ENCODE measurements at places on chromosomes 13 and 19.

- peak; percentile 38 for DNase-seq
Observed at GRCh38 chr19:52094526-52095130, 937 bp downstream of the ZNF841 start.

- no peak for DNase-seq
Observed at GRCh38 chr19:27718234-27718633, 1494.7 kb downstream of the UQCRFS1 start.

DNA sequence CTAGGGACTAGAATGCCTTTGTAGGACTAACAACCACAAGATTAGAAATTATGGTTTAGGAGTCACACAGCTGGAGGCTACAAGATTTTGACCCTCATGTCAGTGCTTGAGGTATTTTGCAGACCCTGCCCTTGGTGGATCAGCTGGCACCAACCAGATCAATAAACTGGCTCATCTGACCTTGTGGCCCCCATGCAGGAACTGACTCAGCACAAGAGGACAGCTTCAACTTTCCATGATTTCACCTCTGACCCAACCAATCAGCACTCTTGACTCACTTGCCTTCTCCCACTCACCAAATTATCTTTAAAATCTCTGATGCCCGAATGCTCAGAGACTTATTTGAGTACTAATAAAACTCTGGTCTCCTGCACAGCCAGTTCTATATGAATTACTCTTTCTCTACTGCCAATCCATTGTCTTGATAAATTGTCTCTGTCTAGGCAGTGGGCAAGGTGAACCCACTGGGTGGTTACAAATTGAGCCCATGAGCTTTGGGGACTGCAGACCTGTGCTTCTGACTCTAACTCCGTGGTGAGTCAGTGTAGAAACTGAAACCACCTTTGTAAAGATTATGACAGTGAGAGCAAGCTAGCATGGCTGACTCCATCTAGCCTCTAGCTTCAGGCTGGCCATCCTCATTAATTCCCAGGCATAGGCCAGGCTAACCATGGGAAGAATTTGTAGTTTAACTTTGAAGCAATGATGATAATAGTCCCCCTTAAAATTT, 33.9 kb upstream of the CEACAM8 start:
- DNase-seq, result peak; percentile 26

GRCh38 chr19:3360421-3361383, 5.7 kb upstream of the NFIC start:
- DNase-seq, result peak; percentile 76

DNA sequence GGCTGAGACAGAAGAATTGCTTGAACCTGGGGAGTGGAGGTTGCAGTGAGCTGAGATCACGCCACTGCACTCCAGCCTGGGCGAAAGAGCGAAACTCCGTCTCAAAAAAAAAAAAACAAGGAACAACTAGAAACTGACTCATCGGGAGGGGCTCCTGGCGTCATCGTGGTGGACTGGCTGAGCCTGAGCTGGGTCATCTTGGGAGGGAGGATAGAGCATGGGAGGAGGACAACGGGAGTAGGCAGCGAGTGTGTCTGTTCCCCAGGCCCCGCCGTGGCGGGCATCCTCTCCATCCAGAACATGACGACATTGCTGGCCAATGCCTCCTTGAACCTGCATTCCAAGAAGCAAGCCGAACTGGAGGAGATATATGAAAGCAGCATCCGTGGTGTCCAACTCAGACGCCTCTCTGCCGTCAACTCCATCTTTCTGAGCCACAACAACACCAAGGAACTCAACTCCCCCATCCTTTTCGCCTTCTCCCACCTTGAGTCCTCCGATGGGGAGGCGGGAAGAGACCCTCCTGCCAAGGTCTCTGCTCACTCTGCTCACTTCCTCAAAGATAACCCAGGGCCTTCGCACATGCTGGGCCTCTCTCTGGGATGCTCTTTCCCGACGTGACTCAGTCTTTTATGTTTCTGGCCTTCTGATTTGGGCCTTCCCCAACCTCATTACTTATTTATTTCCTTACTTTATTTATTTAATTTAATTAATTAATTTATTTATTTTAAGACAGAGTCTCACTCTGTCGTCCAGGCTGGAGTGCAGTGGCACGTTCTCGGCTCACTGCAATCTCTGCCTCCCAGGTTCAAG, 16.6 kb downstream of the DDX39A start:
- DNase-seq, result peak; percentile 97
